ENCODE measurements at places on chromosomes 4 and X.

- no peak for DNase-seq
These were observed 21.6 kb downstream of the SAT1 start for GRCh38 chrX:23804578-23804977.

DNA sequence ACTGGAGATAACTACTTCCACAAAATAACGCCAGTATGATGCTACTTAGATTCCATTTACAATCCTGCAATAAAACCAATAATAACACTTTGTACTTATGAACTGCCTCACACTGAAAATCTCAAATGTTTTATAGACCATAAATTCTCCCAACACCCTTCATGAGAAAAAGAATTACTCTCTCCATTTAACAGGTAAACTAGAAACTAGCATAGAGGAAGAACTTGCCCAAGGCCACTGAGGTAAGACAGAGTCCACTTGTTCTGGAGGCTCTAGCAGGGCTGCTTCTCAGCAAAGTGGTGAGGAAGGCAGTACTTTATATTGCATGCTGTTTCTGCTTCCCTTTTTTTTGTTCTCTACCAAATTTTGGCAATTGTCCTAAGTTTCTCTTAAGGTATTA lies 11.5 kb upstream of the BMP3 start:
- no peak for DNase-seq

- DNase-seq, result no peak
These were observed 20.9 kb downstream of the HSD17B11 start for GRCh38 chr4:87370068-87370467.

- no peak for DNase-seq
These were observed 14.4 kb upstream of the SEPSECS start for GRCh38 chr4:25174674-25175073.

GRCh38 chr4:74632634-74633033 lies 161.7 kb downstream of the BTC start:
- DNase-seq, result no peak

DNA sequence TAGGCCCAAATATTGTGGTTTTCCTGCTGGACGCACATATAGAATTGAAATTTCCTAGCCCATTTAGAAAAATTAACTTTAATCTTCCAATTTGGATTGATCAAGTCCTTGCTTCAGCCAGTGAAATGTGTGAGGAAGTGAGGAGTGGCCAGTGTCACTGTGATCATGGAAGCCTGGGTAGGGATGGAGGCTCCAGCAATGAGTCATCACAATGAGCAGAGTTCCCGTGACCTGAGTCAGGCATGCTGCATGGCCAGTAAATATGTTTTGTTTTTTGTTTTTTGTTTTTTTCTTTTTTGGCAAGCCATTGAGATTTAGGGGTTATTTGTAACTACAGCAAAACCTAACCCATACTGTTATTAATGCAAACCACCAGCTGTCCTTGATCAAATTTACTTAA lies 52.1 kb downstream of the IDS start:
- DNase-seq, result no peak

All from T-helper 2 cell (primary cell).